ENCODE measurements at places on chromosomes 6 and 20. TPM values are rescaled to one million over a fixed set of nuclear protein-coding genes. Genes with fewer than 3 reads are reported as not detected.

DNA sequence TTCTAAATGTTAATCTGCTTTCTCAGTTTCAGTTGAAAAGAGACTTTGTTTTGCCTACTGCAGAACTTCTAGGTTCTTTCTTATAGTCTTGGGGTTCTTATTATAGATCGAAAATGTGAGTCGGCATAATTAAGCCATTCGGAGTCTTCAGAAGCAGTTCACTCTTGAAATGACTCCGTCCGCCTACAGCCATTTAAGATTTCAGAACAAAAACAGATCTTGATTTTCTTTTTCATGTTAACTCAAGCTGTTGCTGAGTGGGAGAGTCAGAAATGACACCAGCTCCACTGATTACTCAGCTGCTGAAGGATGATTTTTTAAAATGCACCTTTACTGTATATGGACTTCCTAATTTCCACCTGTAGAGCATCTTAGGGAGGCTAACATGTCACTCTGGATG is 15.9 kb downstream of the PRDM1 start:
- no peak for DNase-seq

- no peak for DNase-seq
Measured at GRCh38 chr6:41459738-41460137, 86.4 kb upstream of the FOXP4 start.

GRCh38 chr6:74631564-74631963 is 574.3 kb downstream of the COL12A1 start:
- no peak for DNase-seq

DNA sequence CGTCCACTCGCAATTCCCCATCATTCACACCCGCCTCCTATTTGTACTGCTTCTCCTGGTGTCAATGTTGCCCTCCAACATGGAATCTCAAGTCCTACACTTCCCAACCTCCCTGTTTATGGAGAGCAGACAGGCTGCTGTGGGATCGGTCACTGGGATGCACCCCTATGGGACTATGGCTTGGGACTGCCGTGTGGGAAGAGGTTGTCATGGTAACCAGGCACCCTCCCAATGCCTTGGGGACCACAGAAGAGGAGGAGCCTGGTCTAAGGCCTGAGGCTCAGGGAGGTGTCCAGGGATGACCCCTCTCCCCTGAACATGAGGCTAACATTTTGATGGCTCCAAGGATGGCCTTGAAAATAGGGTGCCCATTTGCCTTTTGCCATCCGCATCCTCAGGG is 116.6 kb upstream of the CST7 start:
- DNase-seq: no peak

- DNase-seq: no peak
Measured at GRCh38 chr6:157558487-157559200, 177.7 kb downstream of the ZDHHC14 start.

GRCh38 chr6:31874836-31875572 is 3.8 kb downstream of the SLC44A4 start:
- no peak for DNase-seq

DNA sequence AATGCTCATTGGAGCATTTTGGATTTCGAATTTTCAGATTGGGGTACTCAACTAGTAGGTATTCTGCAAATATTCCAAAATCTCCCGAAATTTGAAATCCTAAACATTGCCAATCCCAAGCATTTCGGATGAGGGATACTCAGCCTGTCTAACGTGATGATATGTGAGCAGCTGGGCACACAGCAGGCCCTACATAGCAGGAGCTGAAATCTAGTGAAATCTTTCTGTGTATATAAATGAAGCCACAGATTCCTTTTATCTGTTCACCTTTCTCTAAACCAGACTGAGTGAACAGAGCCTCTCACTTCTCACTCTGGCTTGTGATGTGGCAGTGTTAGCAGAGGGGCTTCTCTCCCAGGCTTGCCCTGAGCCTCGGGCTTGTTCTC is 17.8 kb downstream of the STX16 start:
- no peak for DNase-seq

GRCh38 chr6:37241775-37242428 is 15.7 kb upstream of the TBC1D22B start:
- no peak for DNase-seq

DNA sequence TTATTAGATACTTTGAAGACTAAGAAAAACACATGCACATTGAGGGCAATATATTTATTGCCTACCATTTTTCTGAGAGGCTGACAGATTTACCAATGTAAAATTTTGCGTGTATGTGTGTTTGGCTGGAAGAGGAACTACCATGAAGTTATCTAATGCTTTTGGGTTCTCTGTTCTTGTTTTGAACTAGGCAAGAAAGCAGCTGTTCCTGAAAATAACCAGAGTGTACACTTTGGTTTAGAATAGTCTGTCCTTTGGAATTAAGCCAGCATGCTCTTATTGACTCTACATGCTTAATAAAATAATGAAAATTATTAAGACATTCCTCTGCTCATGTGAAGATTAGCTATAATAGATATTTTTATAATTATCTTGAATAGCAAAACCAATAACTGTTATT is 129.2 kb downstream of the MYB start:
- no peak for DNase-seq

DNA sequence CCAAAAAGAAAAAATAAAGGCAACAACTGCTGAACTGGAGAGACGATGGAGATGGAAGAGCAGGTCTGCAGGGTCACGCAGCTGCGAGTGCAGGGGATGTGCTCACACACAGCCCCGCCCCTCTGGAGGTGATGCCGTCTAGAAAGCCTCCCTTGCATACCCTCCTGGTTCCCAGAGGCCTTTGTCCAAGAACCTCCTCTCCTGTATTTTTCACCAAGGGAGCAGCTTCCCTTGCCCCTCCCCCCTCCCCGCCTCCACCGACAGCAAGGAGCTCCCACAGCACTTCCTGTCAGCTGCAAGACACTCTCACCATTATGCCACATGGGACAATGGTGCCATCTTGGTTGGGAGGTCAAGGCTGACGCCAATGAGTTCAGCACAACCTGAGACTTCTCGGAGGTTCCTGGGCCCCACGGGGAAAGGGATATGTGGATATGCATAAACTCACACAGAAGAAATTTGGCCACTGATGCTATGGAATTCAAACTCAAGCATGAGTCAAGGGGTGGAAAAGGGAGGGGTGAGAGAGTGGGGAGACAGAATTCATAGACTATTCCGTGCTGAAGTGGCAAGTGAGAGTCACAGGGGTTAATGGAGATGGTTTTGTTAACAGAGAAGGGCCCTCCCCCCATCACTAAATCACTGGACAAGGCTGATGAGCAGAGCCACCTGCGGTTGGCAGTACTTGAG is 132.9 kb downstream of the SCML4 start:
- DNase-seq: no peak

The FERMT1 gene
- total RNA-seq: 68.8 TPM

The TDRD6 gene
- 0.08 TPM for total RNA-seq

The MLN gene
- not detected for total RNA-seq

The BPIFA1 gene
- total RNA-seq: not detected
